ENCODE measurements at places on chromosomes 5 and 9.

GRCh38 chr5:15026011-15026893 lies 154.7 kb upstream of the ANKH start:
- DNase-seq = no peak

- no peak for DNase-seq
Measured at GRCh38 chr9:115250621-115251032, 132.7 kb upstream of the TNC start.

- DNase-seq = no peak
Measured at GRCh38 chr5:86968301-86968753, 299.4 kb upstream of the RASA1 start.

DNA sequence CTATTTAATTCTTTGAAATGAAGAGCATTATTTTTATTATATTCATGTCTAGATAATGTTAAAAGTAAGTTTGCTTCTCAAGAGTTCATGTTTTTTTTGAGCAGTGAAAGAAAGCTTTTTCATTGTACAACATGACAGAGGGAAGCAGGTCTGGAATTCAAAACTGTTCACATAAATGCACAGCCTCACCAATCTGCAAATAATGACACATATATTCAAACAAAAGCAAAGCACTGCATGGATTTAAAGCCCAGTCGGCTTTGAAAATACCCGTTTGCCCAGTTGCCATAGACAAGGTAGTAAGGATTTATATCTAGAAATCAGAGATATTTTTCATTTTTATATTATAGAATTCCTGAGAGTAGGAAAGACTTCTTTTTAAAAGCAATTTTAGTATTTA lies 201.8 kb downstream of the CD180 start:
- DNase-seq = no peak

DNA sequence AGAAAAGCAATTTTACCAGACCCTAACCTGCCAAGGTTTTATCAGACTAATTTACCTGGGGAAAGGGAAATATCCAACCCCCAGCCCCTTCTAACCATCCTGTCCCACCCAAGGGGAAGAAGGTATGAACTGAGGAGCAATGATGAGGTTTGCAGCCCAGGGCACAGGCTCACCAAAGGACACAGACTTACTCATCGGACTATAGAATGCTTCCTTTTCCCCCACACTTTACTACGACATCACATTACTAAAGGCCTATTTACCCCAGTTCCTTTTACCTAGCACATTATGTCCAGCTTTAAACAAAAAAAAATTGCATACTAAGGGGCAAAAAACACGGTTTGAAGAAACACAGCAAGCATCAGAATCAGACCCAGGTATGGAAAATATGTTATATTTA lies 94.1 kb upstream of the FST start:
- no peak for DNase-seq

DNA sequence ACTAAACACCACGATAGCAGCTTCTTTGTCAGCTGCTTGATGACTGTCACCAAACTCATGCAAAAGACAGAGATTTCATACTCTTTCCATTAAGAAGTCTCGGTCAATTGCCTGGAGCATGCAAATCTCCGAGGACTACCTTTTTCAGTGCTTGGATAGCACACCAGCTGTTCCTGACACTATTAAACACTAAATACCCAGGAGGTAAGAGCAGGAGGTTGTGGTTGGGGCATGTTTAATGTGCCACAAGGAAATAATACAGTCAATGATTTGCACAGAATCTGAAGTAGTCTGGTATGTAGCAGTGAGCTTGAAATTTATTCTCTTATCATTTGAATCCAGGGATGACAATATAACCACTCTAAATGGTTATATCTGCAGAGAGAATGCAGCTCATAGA lies 996.2 kb downstream of the CDH12 start:
- no peak for DNase-seq

GRCh38 chr5:65292196-65292595 lies 189.5 kb downstream of the ADAMTS6 start:
- DNase-seq = no peak

- DNase-seq = no peak
Measured at GRCh38 chr9:15244001-15244441, 63.0 kb downstream of the TTC39B start.

DNA sequence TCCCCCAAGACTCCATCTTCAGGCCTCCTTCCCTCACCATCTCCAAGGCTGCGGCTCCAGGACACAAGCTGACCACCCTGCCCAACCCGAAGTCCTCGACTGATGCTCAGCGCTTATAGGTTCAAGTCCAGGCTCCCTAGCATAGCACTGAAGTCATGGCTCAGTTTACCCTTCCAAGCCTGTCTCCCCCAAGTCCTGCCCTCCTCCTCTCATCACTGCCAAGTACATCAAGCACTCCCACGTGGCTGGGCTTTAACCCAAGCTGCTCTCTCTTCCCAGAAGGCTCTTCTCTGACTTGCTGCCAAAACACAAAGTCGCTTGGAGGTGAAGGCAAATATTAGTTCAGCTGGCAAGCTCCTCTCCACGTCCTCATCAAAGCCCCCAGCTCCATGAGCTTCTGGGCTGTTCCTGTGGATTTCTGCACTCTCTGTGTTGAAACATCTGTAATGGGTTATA lies 22.1 kb upstream of the MARCHF6 start:
- DNase-seq = no peak

- no peak for DNase-seq
Measured at GRCh38 chr5:169142264-169142970, 158.5 kb downstream of the SLIT3 start.

- no peak for DNase-seq
Measured at GRCh38 chr9:130590305-130590704, 10.9 kb downstream of the FUBP3 start.

DNA sequence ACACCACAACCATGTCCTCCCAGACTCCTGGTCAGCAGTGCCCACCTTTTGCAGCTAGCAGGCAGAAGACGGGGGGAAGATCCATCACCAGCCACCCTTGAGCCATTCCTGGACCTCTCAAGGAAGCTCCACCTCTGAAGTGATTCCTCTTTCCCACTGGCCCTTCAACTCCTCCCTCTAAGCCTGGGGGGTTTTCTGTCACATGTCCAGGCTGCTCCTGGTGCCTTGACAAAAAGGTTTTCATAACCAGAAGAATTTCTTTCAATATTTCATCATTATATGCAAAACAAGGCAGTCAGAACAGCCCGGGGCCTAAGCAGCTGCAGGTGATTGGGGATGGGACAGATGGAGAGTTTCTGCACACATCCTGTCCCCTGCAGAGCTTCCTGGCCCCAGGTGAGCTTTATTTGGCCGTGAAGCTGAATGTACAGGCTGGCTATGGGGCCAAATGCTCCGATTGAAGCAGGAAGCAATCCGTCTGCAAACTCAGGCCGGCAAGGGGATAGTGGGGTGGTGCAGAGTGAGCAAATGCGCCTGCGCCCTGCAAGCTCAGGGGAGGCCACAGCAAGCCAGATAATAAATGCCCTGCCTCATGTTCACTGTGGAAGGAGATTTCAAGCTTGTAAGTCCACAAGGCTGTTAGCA lies 173.5 kb downstream of the C5orf15 start:
- DNase-seq = no peak

GRCh38 chr5:76022611-76023010 lies 60.6 kb upstream of the SV2C start:
- DNase-seq = no peak

GRCh38 chr9:31071606-31072286 lies 1312.7 kb upstream of the ACO1 start:
- DNase-seq = no peak

- no peak for DNase-seq
Measured at GRCh38 chr9:90499761-90500160, 142.9 kb downstream of the DIRAS2 start.

DNA sequence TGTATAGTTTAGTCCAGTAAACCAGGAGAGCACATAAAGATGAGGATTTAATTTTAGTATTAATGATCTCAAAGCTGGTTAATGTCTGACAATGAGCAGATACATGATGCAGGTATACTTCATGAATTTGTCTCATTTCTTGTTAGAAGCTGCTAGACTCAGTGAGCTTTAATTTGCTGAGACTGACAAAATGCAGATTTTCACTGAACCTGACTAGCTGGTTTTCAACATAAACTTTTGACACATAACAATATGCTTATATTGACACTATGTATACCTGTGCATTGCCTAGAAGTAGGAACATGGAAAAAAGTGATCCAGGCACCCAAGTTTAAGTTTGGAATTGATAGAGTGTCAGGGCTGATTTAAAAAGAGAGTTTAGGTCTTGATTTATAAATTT lies 10.8 kb downstream of the UBLCP1 start:
- DNase-seq = no peak

DNA sequence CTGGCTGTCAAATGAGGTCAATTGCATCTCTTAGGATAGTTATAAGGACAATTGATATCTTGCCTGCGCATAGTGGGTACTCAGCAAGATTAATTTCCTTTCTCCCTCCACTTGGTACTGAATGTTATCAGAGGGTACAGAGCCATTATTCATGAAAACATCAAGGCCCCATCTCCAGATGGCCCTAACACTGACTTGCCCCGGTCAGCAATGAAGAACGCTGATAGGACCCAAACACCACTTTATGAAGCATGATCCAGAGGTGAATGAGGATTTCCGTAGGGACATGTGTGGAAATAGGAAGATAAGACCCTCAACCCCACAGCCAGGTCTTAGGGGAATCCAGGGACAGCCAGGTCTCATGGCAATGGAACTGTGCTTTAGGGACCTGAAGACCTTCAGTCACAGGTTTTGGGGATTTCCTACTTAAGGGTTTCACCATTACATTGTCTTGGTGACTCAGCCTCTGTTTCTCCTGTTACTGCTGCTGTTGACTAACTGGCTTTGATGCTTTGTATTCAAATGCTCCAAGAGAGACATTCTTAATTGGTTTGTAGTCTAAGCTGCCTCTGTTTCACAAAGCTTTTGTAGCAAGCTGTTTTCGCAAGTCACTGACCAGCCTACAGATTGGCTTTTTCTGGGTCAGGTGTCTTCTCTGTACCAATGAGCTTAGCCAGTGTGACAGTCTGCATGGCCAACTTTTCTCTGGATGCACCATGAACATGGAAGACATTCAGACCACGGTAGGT lies 35.3 kb upstream of the IQGAP2 start:
- DNase-seq = peak; percentile 65

DNA sequence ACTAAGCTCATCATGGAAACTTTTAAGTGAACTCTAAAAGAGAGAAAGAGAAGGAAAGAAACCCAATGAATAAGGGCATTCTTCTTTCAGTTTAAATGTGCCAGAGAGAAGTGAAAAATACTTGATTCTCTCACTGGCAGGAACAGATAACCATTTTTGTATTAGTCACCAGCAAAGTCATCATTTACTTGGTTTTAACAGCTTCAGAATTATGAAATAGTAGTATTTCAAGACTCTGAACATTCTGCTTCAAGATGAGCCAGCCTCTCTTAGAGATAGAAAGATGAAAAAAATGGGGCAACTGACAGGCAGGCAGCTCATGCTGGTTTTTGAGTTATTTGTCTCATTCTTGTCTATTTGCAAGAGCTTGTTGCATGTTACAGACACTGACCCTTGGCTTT lies 103.5 kb downstream of the GCNT1 start:
- no peak for DNase-seq

GRCh38 chr5:54045077-54045792 lies 265.1 kb downstream of the ARL15 start:
- no peak for DNase-seq

DNA sequence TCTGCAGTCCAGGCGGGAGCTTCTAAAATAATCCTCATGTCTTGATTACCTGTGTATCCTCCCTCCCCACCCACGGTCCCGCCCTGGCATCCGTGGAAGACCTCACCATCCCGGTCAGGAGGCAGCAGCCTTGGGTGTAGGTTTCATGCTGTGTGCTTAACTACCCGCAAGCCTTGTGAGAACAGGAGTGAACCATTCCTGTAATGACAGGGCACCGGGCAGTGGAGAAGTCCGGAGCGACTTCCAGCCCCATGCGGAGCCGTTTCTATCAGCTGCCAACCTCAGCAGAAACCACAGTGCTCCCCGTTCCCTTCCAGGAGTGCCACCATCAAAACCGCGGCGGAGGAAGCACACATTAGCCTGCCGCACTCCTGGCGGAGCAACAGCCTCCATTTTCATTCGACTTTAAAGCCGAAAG lies 123.5 kb upstream of the LMX1B start:
- DNase-seq = peak; percentile 21

- DNase-seq = no peak
Measured at GRCh38 chr9:19156805-19157204, 29.5 kb upstream of the PLIN2 start.

GRCh38 chr5:157732596-157733262 lies 1.5 kb downstream of the THG1L start:
- no peak for DNase-seq

GRCh38 chr5:159402311-159402710 lies 72.0 kb upstream of the IL12B start:
- DNase-seq = no peak

GRCh38 chr9:101038488-101038887 lies 10.0 kb downstream of the PLPPR1 start:
- DNase-seq = no peak

DNA sequence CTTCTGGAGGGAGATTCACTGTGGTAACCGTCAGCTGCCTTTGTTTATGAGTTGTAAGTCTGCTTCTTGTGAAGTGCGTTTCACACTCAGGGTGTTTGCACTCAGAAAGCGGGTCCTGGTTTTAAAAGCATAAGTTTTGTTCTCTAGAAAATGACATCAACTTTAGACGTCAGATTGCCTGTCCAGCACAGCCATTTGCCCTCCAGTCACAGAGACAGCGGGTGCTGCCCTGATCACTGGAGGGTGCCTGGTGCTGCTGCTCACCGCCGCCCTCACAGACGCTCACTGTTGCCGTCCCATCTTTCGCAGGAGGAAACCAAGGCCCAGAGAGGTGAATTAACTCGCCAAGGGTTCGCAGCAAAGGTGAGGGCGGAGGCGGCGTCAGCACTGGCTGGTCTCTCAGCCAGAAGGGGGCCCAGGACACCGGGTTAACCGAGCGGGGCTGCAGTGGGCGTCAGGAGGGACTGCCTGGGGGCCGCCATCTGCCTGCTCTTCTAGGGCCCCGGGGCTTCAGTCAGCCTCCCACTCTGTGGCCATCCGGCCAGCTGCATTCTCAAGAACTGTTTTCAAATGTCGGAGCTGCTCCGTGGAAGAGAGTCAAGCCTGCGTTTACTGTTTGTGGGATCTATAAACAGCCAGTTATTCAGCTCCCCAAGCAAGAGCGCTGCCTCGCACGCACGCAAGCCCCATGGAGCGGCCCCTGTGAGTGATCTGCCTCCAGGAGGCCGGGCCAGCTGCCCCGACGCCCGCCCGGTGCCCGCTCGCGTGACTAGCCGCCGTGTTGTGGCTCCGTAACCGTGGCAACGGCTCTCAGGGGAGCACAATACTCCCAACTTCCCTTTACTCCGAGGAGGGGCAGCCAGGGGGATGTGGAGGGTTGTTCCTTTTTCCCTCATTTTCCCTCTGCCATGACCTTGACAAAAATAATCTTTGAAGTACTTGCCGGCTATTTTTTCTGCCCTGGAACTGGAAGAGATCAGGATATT lies 43.4 kb upstream of the EXOC3 start:
- peak; percentile 82 for DNase-seq

Measured in activated naive CD4-positive, alpha-beta T cell treated with anti-CD3 and anti-CD28 coated beads for 36 hours (primary cell).